ENCODE measurements at places on chromosomes 5 and 9. TPM values are rescaled to one million over a fixed set of nuclear protein-coding genes. Genes with fewer than 3 reads are reported as not detected.

DNA sequence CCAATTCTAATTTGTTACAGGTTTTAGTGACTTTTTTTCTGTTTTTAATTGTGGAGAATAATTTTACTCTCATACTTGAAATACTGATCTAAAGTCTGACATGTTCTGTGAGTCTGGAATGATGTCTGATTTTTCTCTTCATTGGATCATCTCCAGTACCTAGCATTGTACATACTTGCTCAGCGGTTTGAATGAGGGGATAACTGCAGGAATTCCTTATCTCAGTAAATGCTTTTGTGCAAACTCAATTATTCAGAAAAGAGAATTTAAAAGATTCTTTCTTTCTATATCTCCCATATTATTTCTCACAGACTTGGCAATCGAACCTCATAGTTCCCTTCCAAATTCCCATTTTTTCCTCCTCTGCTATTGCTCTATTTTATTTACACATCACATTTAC, 397.9 kb upstream of the SGCD start:
- DNase-seq, result no peak

GRCh38 chr5:61162832-61163567, 732 bp upstream of the SMIM15 start:
- DNase-seq, result no peak

- no peak for DNase-seq
Measured at GRCh38 chr9:7613931-7614330, 185.6 kb downstream of the DMAC1 start.

- no peak for DNase-seq
Measured at GRCh38 chr9:65403721-65404120, 118.7 kb upstream of the FOXD4L5 start.

GRCh38 chr5:82396396-82396795, 118.2 kb upstream of the RPS23 start:
- DNase-seq, result no peak

- no peak for DNase-seq
Measured at GRCh38 chr9:95516221-95516733, 494 bp downstream of the PTCH1 start.

DNA sequence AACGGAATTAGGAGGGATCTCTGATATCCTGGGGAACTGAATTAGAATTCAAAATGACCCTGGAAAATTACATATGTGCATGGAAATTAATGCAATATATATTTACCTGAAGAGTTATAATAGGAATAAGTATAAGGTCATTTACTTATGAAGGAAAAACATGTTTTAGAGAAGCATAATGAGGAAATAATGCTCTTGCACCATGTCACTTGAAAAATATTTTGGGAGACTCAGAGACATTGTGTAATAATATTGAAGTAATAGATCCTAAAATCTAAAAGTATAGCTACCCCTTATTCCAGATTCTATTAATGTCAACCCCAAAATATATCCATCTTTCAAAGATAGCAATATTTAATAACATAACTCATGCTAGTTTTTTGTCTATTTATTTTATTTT, 28.4 kb downstream of the SPZ1 start:
- DNase-seq, result no peak

DNA sequence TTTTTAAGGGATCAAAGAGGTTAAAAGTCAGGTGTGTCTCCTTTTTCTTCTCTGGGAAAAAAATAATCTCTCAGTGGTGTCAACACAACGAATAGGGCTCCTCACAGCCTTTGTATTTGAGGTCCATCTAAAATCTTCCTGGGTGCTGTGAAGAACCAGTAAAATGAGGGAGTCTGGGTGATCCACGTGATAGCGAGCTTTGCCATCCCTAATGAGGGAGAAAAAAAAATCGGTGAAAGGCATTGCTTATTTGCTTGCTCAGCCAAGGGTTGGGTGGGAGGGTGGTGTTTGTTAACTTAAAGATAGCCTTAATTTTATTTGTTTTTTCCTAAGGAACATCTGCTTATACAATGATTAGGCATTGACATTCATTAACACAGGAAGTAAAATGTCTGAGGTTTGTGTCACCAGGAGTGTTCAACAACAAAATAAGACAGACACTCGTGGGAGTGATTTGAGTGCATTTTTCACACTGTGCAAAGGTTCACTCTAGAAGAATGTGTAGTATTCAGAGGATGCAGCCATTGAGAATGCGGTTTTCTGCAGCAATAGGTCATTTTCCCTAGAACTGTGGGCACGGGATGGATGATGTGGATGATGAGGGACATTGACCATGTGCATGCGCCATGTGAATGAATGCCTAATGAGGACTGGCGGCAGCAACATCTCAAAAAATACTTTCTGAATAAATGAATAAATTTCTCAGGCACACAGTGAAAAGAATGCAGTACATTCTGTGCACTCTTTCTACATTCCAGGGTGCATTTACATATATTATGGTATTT, 369.5 kb downstream of the NTRK2 start:
- DNase-seq, result no peak

- DNase-seq, result no peak
Measured at GRCh38 chr9:27451207-27451797, 72.8 kb upstream of the IFNK start.

DNA sequence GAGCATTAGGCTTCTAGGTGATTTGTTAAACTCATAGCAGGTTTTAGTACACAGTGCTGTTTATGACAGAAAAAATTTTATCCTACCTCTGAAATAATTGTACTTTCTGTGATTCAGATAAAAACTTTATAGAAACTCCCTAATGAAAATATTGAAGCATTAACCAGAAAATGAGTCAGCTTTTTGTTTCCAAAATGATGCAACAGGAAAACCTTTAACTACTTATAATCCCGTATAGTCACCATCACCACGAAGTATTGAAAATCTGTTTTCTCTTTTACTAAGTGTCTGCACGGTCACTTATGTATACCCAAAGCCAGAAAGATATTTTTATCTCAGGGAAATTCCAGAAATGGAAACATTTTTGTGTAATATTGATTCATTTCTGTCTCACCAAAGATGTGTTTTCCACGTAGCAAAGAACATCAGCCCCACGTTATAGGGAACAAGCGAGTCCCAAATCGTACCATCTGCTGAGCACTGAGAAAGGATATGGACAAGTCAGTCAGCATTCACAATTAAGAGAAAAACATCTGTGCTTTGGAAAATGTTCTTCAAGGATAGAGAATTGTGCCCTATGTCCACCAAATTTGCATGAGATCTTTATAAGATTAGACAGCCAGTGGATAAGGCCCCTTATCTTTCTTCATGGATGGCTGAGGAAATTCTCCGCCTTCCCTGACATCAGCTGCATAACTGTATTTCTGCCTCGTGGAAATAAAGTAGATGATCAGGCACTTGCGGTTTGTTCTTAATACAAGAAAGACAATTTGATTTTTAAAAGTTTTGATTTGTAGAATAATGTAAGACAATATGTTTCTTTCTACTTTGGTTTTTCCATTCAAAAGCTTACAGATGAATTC, 41.9 kb downstream of the TNFAIP8 start:
- no peak for DNase-seq

- peak; percentile 60 for DNase-seq
Measured at GRCh38 chr5:140182803-140183367, 7.9 kb downstream of the CYSTM1 start.

Gene TAF11L5
- total RNA-seq, result not detected

Gene SLC27A6
- 0.60 TPM for total RNA-seq

Gene CNTFR
- total RNA-seq, result 23.0 TPM

All from mucosa of gallbladder (tissue), 1 donor.